Fibroblast of upper back skin (primary cell): ENCODE measurements at places on chromosomes 7 and 10.

DNA sequence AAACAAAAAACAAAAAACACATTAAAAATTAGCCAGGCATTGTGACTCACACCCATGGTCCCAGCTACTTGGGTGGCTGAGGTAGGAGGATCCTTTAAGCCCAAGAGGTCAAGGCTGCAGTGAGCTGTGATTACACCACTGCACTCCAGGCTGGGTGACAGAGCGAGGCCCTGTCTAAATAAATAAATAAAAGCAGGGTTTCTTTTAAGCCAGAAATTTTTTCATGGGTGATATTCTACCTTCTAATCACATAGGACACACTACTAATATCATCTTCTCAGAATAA lies 14.2 kb upstream of the SVIL start:
- no peak for DNase-seq

GRCh38 chr7:106238830-106239229 lies 46.0 kb downstream of the NAMPT start:
- no peak for DNase-seq

GRCh38 chr10:72598769-72599701 lies 26.8 kb downstream of the MICU1 start:
- DNase-seq = no peak

DNA sequence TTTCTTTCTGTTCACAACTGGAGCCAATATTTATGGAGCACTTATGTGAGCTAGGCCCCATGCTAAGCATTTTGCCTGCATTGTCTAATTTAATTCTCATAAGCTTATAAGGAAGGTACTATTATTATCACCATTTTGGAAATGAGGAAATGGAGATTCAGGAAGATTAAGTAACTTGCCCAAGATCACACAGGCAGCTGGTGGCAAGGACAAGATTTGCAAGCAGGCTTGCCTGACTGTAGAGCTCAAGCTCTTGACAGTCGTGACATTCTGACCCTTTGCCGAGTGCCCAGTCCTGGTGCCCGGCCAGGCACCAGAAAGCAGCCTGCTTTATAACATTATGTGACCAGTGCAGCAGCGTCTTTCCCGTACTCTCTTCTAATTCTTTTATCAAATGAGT lies 38.2 kb downstream of the WNT2 start:
- no peak for DNase-seq

DNA sequence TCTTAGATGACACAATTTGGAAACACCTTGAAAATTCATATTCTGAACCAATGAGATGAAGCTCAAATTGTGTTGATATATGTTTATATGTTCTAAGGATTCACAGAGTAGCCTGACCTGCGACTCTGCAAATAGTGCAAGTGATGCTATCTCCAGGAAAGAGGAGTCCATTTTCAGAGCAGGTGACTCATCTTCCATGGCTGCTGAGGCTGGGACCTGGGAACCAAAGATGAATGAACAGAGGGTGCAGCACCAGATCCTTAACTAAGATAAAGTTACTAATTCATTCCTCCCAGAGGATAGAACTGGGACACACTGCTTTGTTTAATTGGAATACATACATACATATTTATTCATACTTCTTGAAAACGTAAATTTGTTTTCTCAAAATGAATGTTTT lies 240.6 kb upstream of the SEMA3C start:
- DNase-seq = no peak

GRCh38 chr10:49167425-49168170 lies 20.6 kb downstream of the TMEM273 start:
- DNase-seq = no peak
